HS-27A (cell line): ENCODE measurements at places on chromosomes 4 and X.

- peak; percentile 14 for DNase-seq
These were observed 635.0 kb upstream of the NR3C2 start for GRCh38 chr4:149077181-149077580.

DNA sequence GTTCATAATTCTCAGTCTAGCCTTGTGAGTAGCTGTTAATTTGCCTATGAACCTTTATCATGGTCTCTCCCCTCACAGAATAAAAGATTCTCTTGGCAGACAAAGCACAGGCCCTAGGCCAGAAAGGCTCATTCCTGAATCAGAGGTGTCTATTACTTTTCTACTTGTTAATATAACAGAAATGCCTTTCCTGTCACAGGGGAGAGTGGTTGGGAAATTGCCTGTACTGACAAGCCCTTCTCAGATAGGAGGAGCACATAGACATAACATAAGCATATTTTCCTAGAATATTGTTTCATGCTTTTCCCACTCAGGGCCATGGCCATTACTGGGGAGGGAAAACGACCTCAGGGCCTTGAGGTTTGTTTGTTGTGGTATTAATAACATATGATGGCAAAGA lies 308.3 kb downstream of the BMPR1B start:
- no peak for DNase-seq

DNA sequence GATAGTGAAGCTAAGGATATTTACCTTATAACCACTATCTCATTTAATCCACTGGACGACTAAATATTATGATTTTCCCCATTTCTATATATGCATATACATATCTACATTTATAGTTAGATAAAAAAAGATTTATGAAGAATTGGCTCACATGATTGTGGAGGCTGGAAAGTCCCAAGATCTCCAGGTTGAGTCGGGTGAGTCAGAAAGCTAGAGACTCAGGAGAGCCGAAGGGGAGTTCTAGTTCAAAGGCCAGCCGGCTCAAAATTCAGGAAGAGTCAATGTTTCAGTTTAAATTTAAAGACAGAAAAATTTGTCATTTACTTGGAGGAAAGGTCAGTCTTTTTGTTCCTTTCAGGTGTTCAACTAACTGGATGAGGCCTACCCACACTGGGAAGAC lies 158.2 kb upstream of the CPEB2 start:
- DNase-seq, result no peak

- DNase-seq, result no peak
These were observed 608.9 kb upstream of the LCORL start for GRCh38 chr4:18630218-18631110.
